Activated T-cell treated with anti-CD3 and anti-CD28 coated beads, Interleukin-2, amount 50 U/mL, for 48 hours (primary cell): ENCODE measurements at places on chromosomes 7 and 10.

- no peak for DNase-seq
Observed at GRCh38 chr7:152663148-152663740, 12.7 kb downstream of the XRCC2 start.

GRCh38 chr7:45885264-45885882 is 2.9 kb upstream of the IGFBP1 start:
- DNase-seq, result no peak

DNA sequence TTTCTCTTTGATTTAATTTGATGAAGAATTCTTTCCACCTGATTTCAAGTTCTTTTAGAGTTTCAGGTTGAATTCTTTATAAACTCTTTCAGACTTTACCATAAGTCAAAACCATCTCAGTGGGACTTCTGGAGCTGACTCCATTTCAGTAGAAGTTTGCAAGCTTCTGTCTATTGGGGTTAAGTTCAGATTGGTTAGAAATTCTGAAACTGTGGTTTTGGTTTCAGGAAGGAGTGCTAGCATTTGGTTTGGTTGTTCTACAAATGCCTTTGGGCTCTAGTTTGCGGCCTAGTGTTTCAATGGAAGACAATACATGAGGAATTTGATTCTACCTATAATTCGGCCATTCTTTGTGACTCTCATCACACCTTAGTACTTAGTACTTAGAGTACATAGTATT is 176.8 kb upstream of the RHOBTB1 start:
- DNase-seq, result no peak

DNA sequence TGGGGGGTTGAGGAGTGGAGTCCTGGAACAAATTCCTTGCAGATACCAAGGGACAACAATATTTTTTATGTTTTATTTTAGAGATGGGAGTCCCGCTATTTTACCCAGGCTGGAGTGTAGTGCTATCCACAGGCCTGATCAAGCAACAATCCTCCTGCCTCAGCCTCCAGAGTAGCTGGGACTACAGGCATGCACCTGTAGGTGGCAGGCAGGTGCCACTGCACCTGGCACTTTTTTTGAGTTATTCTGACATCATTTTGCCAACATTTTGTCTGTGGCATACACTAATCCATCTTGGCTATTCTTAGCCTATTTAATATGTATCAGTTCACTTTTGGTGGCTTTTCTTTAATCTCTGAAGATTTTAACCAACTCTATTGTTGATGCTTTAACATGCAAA is 317.8 kb upstream of the MTPN start:
- no peak for DNase-seq

DNA sequence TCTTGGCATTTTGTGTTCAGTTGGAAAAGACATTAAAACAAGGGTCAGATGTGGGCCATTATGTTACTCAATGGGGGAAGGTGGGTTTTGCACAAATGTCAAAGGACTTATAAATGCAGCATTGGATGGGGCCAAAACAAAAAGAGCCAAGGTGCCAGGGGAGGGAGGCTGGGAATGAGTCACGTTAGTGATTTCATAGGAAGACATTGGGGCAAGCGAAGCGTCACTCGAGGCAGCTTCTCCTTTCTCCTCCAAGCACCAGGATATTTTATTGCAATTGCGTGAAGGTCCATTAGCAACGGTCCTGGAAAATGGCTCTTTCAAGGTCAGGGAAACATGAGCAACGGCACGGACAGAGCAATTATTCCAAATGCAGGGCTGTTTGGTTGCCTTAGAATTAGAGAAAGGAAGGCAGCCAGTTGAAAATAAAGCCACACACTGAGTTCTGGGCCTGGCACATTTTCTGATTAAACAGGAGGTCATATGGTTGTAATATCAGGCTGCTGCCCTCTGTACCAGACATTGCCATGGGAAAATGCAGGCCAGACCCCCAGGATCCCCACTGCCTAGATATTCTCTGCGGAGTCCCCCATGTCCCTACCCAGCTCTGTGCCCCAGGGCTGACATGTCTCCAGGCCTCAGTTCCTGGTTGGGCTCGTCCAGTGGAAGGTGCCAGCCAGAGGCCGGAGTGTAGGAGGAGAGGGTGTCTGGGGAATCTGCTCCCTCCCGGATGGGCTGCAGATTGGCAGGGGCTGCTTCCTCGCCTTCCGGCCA is 63.3 kb upstream of the NANOS1 start:
- DNase-seq, result no peak

DNA sequence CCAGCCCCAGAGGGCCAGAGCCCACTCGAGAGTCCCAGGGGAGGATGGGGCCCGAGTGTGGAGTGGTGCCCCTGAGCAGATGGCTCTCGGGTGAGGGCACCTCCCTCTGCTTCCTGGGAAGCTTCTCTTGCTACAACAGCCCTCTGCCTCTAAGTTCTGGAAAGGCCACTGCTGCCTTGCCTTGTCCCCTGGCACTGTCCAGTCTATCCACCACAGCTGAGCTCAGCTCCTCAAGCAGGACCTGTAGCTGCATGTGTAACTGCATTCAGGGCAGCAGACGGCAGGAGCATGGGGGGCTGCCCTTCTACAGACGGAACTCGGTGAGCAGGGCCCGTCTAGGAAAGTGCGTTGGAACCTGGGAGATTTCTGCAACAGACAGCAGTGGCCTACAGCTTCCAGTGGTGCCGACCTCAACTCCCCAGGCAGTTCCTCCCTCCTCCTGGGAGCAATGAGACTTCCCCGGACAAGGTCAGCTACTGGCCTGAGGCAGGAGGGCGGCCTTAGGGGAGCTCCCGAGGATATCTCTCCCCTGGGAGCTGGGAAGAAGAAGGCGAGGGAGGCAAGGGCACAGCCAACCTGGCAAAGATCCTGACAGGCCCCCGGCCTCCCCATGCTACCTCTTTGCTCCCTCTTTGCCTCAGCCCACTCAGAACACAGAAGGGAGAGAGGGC is 88.5 kb downstream of the DLG5 start:
- DNase-seq, result no peak

DNA sequence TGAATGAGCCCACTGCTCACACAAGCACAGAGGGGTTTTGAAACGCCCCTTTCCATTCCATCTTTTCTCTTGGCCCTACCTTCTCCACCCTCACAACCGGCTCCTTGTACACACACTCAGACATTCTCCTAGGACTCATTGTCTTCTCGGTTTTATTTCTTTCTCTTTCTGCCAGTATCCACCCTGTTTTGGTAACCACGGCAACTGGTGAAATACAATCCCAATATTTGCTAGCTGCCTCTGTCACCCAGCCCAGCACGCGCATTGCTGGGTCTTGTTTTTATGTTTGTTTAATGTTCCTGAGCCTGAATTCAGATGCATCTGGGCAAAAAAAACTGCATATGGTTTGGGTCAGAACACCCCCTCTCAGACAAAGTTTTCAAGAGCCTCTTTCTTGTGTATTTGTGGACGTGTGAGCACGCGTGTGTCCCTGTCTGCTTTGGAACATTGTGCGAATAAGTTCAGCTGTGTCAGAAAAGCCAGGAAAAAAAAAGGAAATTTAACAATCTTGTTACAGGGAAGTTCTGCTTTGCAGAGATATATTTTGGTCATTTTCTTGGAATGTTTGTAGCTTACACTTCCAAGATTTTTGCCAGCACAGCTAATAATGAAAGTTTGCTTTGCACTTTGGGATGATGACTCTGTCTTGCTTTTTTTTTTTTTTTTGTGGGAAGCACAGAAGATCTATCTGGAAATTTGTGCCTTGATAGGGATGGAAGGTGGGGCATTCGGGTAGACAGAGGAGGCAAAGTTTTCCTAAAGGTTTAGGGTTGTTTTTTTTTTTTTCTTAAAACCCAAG is 225.9 kb downstream of the TRIL start:
- no peak for DNase-seq

GRCh38 chr10:11787846-11788245 is 35.3 kb upstream of the PROSER2 start:
- no peak for DNase-seq

GRCh38 chr7:22549667-22550513 is 49.9 kb upstream of the STEAP1B start:
- DNase-seq, result no peak

DNA sequence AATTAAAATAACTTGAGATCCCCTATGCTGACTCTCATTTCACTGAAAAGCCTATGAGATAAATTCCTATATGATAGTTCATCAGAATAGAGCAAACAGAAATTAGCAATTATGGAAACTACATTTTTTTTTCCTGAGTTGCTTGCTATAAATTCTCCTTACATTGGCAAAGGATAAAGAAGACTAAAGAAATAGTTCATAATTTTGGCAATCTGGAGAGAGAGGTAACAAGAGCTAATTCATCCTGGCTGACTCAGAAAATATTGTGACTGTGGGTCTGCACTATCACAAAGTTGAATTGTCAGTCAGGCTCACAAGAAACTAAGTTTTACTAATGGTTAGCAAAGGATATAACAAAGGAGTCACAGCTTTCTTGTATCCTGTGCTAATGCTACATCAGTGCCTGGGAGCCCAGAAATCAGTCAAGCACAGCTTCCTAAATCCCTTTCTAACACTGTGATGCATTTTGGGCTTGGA is 483.0 kb downstream of the MAGI2 start:
- DNase-seq, result no peak

GRCh38 chr10:123429706-123430221 is 236.4 kb upstream of the GPR26 start:
- DNase-seq, result no peak

DNA sequence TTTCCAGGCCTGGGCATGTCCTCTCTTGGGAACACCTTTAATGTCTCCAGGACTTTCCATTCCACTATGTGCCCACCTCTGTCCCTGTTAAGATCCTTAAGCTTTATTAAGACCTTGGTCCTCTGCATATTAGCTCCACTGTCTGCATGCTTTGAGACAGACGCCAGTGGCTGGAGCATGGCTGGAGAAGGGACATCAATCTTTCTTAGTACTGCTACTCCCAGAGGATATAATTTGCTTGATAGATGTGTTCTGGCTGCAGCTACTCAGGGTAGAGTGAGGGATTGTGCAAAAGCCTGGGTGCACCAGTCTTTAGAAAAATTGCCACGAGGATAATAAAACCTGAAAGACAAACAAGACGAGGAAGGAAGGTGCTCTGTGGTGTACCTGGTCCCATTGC is 42.9 kb downstream of the PLPP4 start:
- no peak for DNase-seq

DNA sequence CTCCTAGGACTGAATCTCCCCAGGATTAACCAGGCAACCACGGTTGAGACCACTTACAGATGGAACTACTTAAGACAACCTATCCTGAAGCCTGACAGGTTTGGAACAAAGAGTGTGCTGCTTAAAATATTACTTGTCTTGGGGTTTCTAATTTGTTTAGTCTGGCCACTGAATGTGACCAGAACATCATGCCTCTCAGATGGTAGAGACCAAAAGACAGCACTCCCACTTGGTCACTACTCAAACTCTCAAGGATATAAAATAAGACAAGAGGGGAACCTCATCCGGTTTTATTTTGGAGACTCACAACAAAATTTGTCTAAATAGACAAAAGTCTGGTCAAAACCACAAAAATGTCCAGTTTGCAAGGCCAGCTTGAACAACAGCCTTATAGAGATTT is 15.3 kb downstream of the MRPL32 start:
- DNase-seq, result no peak
